ENCODE measurements at places on chromosomes 13 and 19.
A peak's percentile ranks its signal among the peaks of the same experiment; 100 is the strongest.

DNA sequence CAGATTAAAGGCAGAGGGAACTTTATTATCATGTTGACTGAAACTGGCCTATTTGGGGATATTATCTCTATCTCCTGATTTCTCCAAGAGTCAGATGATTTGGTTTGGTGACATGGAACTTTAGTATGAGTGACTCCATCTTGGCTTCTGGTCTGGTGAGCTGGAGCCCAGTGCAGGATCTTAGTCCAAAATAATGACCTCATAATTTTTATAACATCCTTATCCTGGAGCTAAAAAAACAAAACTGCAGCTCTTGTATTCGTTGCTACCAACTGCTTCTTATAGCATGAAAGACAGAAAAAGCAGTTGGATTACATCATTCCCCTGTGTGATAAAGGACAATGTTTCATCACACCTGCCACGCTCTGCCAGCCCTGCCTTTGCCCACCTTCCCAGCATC, 39.3 kb upstream of the RNF17 start:
- no peak for DNase-seq

DNA sequence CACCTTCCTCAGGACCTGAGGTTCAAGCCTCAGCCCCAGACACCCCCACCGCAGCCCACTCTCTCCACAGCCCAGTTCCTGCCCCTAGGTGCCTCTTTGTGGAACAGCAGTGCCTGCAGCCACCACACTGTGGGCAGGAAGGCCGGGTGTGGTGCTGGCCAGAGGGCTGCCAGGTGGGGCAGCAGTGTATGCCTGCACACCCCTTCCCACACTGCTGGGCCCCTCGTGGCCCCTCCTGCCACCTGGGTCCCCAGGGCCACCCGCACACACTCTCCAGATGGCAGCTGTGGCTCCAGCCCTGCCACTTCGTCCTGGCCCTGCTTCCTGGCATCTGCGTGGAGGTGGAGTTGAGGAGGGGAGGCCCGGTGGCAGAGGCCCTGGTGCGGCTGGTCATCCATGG, 35.1 kb downstream of the HPN start:
- no peak for DNase-seq

DNA sequence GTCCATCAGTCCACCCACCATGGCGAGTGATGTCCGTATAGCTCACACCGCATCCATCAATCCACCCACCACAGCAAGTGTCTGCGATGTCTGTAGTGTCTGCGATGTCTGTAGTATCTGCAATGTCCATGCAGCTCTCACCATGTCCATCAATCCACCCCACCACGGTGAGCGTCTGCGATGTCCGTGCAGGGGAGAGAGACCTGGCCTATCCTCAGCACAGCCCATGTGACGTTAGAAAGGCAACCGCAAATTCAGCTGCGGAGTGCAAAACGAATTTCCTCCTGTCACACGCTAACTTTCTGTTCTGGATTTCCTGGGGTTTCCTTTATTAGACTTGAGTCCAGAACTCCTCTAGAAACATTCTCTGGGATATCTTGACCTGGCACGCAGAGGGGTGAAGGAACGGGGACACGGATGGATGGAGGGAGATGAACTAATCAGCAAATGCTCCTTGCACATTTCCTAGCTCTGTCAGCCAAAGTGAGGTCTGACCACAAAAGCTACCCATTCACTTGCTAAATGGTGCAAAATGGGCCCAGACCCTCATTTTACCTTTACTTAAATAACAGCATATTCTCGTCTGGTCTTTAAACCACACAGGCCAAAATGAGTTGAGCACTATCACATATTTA, 18.3 kb downstream of the RASA3 start:
- DNase-seq, result no peak

GRCh38 chr19:13241231-13242104, 91.3 kb downstream of the IER2 start:
- DNase-seq, result no peak

GRCh38 chr19:15280915-15281683, 48.9 kb upstream of the EPHX3 start:
- DNase-seq, result no peak

GRCh38 chr19:45523642-45524256, 16.5 kb downstream of the VASP start:
- DNase-seq, result peak; percentile 50

- DNase-seq, result no peak
These were observed 112.2 kb downstream of the IER2 start for GRCh38 chr19:13262450-13262849.

DNA sequence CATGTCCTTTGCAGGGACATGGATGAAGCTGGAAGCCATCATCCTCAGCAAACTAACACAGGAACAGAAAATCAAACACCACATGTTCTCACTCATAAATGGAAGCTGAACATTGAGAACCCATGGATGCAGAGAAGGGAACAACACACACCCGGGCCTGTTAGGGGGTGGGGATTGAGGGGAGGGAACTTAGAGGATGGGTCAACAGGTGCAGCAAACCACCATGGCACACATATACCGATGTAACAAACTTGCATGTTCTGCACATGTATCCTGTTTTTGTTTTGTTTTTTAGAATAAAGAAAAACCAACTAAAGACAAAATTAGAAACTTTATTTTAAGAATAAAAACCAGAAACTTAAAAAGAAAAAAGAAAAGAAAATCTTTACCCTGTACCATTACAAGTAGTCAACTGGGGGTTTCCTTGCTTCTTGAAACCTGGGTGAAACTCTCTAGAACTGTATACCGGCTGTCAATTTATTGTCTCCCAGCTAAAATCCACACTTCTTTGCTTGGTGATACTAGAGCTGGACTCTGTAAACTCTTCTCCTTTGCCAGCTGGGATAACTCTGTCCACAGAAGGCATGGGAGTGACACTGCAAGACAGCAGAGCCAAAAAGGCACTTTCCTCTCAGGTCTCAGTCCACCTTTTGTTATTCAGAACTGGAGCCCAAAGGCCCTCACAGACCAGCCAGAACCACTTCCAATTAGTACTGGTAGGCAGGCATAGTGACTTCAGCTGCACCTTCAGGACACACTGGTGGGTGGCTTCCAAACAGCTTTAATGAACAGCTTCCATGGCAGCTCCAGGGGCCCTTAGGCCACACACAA, 9.0 kb downstream of the MICU2 start:
- no peak for DNase-seq

DNA sequence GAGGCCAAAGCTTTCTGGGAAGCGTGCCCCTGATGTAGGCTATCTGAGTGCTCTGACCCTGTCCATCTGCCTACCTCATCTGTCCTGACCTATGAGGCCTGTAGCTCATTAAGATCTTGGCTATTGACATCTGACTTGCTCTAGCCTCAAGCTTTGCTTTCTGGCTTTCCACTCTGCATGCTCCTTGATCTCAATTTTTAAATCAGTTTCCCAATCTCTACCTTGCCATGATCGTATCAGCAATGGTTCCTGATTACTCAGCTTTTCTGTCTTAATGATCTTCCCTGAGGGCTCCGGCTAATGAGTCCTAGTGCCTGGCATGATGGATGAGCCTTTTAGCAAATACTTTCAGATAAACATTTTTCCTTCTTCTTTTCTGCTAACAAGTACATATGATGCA, 262.0 kb downstream of the NDFIP2 start:
- DNase-seq, result no peak

- DNase-seq, result no peak
These were observed 2124.4 kb upstream of the PCDH20 start for GRCh38 chr13:63540061-63540460.

- DNase-seq, result no peak
These were observed 6.9 kb upstream of the SHISA2 start for GRCh38 chr13:26058704-26059103.

DNA sequence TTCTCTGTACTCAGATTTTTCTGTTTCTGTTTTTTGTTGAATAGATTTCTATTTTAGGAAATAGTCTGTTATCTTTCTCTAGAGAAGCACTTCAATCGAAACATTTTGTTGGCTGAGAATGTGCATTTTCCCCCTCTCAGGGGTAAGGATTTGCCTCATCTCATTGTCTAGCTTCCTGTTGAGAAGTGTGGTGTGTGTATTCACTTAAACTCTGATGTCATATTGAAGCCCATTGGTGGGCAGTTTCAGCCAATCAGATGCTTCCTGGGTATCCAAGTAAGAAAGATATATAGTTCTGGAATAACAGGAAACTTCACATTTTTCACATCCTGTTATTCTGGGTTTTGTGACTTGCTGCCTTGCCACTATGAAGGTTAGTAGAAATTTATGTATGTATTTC, 87.6 kb downstream of the ARHGEF7 start:
- DNase-seq, result no peak

GRCh38 chr19:40348961-40349507, 539 bp downstream of the PLD3 start:
- DNase-seq, result no peak

- DNase-seq, result no peak
These were observed 1680.9 kb downstream of the OLFM4 start for GRCh38 chr13:54709546-54709945.

DNA sequence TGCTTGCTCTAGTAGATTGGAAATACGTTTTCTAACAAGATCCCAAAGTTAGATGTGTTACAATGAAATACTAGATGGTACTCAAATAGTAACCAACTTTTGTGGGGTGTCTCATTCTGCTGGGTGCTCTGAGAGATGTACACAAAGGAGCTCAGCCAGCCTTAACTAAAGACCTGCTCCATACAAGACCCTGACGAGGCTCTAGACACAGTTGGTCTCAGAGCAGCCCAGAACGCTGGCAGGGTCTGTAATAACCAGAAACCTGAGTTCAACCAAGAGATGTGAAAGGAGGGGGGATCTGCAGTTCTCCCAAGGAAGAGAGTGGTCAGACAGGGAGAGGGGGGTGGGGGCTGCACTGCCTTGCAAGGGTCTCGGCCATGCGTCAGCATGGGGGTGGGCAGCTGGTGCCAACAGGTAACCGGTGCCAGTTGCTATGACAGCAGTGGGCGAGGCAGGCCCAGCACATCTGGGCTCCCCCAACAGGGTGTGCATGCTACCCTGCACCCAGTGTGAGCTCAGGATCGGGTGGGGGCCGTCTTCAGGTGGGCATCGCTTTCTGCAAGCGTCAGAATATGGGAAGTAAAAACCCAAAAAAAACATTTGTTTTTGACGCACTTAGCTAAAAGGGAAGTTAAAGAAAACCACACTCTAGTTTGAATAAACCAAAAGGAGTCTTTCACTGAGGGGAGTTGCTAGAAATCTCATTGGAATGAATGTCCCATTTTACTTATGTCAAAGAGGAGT, 68.0 kb upstream of the GPR183 start:
- DNase-seq, result no peak

GRCh38 chr19:41934849-41935374, 6.7 kb upstream of the ERFL start:
- DNase-seq, result no peak

DNA sequence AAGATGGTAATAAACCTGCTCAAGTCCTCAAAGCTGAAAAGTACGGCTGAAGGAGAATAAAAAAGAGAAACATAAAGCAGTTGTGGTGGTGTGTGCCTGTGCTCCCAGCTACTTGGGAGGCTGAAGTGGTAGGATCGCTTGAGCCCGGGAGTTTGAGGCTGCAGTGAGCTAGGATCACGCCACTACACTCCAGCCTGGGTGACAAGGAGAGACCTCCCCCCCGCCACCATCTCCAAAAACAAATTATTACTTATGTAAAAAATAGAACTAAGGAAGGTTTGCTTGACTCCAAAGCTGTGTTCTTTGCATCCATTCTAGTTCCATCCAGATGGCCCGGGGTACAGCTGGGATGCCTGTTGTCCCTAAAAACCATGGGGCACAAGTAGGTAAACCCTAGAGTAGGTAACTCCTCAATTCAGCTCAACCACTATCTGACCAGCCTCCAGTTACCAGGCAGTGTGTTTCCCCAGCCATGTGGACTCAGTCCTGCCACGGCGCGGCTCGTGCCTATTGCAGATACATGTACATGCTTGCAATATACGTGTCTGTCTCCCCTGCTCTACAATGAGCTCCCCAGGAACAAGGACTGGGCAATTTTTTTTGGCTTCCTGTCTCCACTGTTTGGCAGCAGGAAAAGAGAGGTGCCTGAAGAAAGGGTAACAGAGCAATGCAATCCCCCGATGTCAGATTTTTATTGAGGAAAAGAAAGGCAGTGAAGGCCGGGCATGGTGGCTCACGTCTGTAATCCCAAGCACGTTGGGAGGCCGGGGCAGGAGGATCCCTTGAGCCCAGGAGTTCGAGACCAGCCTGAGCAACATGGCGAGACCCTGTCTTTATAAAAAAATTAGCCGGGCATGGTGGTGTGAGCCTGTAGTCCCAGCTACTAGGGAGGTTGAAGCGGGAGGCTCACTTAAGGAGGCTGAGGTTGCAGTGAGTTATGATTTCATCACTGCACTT, 101.3 kb downstream of the GNG7 start:
- no peak for DNase-seq

DNA sequence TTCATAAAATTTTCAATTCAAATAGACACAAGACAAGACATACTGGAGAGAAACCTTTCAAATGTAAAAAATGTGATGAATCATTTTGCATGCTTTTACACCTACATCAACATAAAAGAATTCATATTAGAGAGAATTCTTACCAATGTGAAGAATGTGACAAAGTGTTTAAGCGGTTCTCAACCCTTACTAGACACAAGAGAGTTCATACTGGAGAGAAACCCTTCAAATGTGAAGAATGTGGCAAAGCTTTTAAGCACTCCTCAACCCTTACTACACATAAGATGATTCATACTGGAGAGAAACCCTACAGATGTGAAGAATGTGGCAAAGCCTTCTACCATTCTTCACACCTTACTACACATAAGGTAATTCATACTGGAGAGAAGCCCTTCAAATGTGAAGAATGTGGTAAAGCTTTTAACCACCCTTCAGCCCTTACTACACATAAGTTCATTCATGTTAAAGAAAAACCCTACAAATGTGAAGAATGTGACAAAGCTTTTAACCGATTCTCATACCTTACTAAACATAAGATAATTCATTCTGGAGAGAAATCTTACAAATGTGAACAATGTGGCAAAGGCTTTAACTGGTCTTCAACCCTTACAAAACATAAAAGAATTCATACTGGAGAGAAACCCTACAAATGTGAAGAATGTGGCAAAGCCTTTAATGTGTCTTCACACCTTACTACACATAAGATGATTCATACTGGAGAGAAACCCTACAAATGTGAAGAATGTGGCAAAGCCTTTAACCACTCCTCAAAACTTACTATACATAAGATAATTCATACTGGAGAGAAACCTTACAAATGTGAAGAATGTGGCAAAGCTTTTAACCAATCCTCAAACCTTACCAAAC, 24.6 kb upstream of the ZNF431 start:
- DNase-seq, result no peak

GRCh38 chr13:91017669-91018053, 329.8 kb upstream of the MIR17HG start:
- no peak for DNase-seq

GRCh38 chr13:80441968-80442367, 101.0 kb upstream of the SPRY2 start:
- DNase-seq, result no peak

DNA sequence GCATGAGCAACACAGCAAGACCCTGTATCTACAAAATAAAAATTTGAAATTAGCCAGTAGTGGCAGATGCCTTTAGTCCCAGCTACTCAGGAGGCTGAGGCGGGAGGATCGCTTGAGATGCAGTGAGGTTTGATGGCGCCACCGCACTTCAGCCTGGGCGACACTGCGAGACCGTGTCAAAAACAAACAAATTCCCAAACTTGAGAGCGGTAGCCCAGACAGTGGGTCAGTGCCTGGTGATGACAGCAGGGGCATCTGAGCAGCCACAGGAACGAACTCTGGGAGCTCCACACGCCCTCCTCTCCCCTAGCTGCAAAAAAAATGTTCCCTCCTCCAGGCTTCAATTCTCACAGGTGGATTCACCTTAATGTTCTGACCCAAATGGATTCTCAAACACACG, 14.1 kb downstream of the ZNF490 start:
- no peak for DNase-seq

GRCh38 chr19:37654629-37655300, 500 bp downstream of the ZFP30 start:
- DNase-seq, result no peak

- DNase-seq, result no peak
These were observed 576.5 kb upstream of the SLITRK5 start for GRCh38 chr13:87094646-87095045.

Measured in thoracic aorta (tissue), 2 donors.